ENCODE measurements at places on chromosomes 6 and 20. TPM values are rescaled to one million over a fixed set of nuclear protein-coding genes. Genes with fewer than 3 reads are reported as not detected.

GRCh38 chr20:2578475-2579192, 42.3 kb downstream of the TMC2 start:
- DNase-seq, result peak; percentile 48

Gene KCNK5
- 1.2 TPM for total RNA-seq

DNA sequence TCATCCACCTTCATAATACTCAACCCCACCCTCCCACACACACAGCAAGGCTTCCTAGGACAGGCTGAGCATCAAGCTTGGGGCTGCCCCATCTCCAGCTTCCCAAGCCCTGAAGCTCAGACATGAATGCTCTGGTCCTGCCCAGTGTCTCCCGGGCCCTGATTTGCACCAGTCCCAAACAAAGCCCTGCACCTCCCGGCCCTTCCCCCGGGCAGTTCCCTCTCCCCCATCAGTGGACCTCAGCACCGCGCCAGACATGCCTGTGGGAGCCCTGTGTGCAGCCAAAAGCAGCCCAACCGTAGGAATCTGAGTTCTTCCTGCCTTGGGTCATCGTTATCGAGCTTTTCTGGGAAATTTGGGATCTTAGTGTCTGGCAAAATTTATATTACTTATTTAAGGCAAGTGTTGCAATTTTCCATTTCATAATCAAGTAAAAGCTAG, 63.5 kb downstream of the THBS2 start:
- peak; percentile 89 for DNase-seq

Gene IRF4
- total RNA-seq, result 1.4 TPM

GRCh38 chr6:26025894-26026832, 61.1 kb upstream of the HFE start:
- DNase-seq, result peak; percentile 97

DNA sequence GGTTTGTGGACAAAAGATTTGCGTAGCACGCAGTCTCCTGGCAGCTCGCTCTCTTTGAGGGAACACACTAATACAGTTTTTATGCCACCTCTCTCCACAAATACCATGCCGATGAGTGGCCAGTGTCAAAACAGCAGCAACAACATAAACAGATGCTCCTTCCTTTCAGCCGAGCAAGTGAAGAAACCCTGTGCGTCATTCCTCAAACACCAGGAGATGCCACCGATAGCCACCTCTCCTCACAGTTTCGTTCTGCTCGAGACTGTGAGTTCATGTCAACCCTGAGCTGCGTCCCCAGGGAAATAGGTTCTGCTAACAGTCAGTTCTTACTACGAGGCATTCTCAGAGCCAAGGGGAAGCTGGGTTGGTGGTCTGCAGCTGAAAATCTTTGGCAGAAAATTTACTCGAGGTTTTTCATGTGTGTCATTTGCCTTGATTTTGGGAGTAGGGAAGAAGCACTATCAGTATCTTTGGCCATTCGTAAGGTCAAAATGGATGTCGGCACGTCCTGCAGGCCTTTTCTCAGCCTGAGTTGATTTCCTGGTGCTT, 59.9 kb downstream of the EYA2 start:
- DNase-seq, result no peak

DNA sequence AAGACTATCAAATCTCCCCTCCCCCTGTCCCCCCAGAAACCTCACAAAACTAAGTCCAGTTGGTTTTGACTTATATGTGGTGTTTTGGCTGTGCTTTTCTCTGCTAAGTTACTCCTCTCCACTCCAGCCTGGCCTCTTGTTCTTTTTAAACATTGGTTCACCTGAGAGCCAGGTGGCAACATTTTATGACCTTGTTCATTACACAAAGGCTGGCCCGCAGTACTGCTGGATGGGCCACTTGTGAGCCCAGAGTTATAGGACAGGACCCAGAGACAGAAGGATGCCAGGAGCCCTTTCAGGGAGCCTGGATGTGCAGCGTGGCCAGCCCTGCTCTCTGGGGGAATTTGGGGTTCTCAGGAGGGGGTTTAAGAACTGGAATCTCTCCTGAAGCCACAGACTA, 90.0 kb downstream of the RAMACL start:
- DNase-seq, result no peak

- DNase-seq, result no peak
Observed at GRCh38 chr6:166625356-166625755, 1.7 kb downstream of the RPS6KA2 start.

Gene TBXT
- total RNA-seq, result not detected
